Dermis microvascular lymphatic vessel endothelial cell (primary cell): ENCODE measurements at places on chromosomes 12 and 14.

DNA sequence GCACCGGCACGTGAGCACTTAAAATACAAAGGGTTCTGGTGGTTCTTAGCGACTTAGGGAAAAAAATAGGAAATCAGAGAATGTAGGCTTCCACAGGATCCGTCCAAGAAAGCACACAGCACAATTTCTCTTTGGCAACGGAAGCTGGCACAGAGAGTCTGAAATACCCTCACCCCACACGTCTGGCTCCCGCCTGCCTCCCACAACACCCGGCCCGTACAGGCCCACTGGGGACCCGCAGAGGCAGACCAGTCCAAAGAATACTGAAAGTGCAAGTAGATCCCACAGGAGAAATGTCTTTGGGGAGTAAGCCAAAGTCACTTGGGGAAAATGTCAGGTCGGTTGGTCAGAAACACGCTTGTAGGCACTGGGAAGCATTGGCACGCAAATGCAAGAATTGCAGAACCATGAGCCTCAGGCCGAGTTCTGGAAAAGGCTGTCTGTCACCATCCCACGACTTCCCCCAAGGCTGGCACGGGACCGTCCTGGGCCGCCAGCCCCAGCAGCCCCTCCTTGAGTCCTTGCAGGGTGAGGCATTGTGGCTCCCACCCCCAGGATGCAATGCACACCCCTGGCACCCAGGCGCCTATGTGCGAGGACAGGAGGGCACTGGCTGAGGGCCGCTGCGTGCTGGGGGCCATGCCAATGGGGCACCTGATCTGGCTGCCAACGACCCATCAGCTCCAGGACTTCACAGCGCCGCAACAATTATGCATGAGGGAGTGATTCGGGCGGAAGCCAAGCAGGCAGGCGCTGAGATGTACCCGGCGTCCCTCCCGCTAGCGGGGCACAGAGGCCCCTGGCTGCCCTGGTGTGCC is 29.7 kb downstream of the CHGA start:
- DNase-seq, result no peak

GRCh38 chr14:22607291-22607690 is 9.2 kb downstream of the ABHD4 start:
- no peak for DNase-seq

- no peak for DNase-seq
Measured at GRCh38 chr14:87122166-87122565, 870.8 kb downstream of the GALC start.

DNA sequence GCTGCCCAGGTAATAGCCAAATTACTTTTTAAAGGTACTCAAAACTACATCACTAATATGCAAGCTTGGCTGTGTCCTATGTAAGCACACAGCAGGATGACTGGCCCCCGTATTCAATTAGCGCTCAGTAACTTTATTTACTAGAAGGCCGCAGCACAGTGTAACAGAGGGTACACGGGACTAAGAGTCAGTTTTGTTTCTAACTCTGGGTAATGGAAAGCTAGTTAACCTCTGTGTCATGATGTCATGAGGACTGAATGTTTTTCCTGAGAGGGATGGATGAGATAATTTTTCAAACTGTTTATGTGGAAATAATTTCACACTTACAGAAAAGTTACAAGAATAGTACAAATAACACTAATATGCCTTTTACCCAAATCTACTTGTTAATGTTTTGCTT is 27.1 kb downstream of the GALNT4 start:
- peak; percentile 23 for DNase-seq

GRCh38 chr12:102682366-102683289 is 202.3 kb upstream of the IGF1 start:
- DNase-seq, result no peak

DNA sequence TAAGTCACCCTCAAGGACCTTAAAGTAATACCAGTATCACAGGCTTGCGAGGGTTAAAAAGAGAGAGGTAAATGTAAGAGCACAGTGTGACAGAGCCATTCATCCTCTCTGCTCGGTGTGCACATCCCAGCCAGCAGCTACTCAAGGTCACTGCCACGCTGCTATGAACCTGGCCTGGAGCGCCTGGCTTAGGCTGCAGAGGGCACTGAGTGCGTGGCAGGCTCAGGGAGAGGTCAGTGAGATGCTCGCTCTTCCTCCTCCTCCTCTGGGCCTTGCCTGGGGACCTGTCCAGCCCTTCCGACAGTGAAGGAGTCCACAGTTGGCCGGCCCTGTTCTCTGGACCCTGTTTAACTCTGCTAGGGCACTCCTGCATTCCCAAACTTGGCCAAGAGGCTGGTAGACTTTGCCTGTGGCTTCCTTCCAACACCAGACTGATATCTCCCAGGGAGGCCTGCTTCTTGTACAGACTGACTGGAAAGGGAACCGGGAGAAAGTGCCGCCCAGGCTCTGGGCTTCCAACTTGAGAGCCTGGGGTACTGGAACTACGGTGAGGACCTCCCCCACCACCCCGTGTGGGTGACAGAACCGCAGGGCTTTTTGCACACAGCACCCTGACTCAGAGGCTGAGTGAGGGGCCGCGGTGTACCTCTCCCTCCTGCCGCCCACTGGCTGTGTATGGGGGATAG is 62.6 kb upstream of the CORO1C start:
- no peak for DNase-seq

DNA sequence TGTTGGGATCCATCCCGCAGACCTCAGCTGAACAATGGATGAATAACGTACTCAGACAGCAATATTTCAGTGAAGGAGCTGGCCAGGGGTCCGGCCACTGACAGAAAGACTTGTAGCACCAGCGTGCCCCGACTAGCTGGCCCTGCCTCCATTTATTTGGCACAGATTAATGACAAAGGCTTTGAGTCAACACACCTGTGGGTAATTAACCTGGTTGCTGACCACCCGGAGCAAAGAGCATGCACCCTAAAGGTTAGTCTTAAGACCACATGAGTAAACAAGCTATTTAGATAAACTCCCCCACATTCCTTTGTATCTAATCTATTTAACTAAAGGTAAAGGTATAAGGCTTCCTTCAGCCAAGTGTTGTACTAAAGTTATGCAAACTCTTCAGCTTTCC is 868.6 kb downstream of the LRFN5 start:
- DNase-seq, result no peak

GRCh38 chr12:116898669-116899068 is 12.1 kb upstream of the FBXW8 start:
- no peak for DNase-seq

DNA sequence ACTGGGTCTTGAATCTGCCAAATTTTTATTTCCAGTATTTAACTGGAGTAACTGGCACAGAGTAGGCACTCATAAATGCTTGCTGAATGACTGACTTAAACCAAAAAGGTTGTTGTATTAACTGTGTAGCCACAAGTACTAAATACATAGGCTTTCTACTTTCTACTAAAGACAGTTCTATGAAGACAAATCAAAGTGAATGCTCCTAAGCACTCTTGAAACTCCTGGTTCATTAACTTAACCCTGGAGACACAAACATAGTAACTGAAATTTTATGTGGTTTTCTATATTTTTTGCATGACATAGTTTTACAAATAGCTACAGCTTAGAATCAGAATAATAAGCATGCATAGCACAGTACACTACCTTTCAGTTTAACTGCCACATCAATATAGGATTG is 70.4 kb downstream of the TXNDC16 start:
- DNase-seq, result no peak

DNA sequence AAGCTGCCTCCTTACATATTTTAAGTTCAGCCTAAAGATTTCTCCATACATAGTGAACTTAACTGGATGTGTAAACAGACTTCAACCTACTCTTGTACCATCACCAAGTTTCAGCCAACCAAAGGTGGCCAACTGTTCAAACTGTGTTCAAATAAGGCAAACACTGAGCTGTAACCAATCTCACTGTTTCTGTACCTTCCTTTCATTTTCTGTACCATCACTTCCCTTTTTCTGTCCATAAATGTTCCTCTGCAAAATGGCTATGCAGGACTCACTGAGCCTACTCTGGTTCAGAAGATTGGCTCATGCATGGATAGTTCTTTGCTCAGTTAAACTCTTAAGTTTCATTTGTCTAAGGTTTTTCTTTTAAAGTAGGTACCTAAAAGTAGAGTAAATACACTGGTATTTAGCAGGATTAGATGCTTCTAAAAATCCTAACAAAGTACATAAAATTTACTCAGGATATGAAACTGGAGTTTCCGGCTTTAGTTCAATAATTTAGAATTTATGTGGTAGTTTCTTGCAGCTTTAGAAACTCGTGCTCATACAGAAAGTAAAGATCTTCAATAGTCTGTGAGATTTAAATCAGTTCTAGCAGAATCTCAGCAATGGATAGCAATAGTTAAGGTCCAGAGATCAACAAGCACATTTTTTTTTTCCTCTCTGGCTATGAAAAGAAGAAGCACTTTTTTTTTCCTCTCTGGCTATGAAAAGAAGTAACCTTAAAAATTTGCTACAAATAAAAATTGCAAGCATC is 282.0 kb upstream of the PPFIA2 start:
- DNase-seq, result no peak

DNA sequence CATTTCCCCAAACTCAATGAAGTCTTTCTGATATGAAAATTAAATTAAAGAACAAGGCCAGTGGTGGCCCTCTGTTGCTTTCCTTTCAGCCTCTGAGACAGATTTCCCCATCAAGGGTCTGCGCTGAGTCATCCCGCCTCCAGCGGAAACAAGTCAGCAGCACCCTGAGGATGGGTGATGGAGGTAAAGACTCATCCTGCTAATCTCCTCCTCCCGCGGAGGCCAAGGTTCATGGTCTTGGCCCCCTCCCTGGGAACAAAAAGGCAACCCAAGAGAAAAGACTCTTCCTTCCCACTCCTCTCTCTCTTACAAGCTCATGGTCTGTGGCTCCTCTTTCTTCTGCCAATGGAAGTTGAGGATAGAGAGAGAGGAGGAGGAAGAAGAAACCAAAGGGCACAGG is 9.0 kb upstream of the NUMB start:
- no peak for DNase-seq

- no peak for DNase-seq
Measured at GRCh38 chr12:22299294-22299912, 35.1 kb downstream of the ST8SIA1 start.

GRCh38 chr14:66206554-66206953 is 279.6 kb upstream of the CCDC196 start:
- DNase-seq, result no peak

GRCh38 chr14:65238456-65238855 is 136.1 kb upstream of the MAX start:
- peak; percentile 51 for DNase-seq

DNA sequence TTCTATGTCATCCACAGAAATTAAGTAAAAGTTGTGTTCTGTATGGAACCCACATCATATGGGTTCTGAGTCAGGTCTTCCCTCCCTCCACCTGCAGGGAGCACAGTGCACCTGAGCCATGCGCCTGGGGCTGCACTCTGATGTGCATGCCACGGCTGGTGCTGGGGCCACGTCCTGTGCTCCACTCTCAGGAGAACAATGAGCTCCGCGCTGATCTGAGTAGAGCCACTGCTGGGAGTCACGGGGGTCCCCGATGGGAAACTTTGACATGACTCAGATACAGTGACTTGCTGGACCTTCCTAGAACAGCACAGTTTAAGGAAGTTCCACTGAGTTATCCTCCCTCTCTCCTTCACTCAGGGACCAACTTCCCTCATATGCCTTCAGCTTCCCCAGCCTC is 683.4 kb downstream of the TMEM121 start:
- no peak for DNase-seq

DNA sequence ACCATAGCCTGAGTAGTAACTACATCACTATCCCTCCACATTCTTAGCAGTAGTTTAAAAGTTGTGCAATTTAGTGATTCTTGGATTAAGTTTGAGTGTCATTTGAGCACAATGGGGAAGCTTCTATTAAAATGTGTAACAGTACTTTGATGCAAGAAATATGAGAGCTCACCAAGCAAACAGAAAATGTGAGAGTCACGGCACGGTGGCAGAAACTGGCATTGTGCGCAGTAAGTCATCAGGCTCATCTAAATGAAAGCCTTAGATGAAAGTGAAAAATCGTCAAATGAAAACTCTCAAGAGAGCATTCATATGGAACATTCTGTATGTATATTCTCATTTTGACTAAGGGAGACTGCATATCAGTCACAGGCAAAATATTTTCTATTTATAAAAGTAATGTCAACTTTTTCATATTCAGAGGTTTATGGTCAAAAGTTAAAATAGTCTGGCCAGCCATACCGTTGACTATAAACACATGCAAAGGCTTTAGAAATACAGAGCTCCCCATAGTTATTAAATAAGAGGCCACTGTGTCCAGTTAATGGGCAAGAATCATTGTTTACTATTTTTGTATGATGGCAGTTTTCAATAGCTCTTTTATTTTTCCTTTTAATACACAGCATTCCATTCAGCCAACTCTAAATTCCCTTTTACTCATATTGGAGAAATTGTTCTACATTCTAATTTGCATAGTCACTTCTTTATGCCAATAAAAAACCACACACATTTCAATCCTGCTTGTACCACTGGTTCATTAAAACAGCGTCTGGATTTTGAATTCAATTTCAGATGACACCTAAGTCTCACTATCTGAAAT is 167.9 kb downstream of the PRKD1 start:
- DNase-seq, result no peak

DNA sequence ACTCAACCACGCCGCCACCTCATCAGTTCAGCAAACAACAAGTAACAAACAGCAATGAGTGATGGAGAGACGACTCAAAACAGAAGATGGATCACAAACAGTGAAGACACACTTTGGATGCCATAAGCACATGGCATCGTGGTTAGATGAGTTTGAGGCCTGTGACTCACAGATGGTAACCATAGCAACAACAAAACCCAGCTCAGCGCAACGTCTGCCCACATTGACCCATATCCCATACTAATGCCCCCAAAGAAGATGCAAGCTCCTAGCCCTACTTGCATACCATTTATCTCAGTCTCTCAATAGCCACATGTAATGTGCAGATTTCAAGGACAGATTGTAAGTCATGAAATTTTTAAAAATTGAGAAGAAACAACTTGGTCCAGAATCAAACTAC is 1322.3 kb upstream of the TMEM132C start:
- DNase-seq, result no peak

GRCh38 chr12:22116376-22116775 is 70.4 kb downstream of the CMAS start:
- no peak for DNase-seq

GRCh38 chr12:6333029-6333428 is 8.8 kb downstream of the TNFRSF1A start:
- no peak for DNase-seq

- no peak for DNase-seq
Measured at GRCh38 chr14:54574528-54574927, 7.6 kb downstream of the SAMD4A start.

DNA sequence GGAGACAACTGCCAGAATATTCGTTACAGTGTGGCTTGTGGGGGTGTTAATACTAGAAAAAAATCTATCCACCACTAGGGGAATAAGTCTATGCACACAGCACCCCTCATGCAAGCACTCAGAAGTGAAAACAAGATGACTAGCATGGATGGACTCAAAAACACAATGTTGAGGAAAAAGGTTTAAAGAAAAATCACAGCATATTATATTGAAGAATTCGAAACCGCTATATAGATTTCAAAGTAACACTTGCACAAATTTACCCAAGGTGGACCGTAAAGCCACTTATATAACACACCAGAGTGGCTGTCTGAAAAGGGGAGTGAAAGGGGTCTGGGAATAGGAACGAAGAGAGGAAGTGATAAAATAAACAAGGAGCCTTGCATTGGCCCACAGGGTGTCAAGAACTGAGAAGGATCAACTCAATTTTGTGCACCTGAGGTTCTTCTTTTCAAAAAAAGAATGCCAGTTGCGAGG is 544 bp downstream of the ABCD4 start:
- DNase-seq, result peak; percentile 56
